ENCODE measurements at places on chromosomes 12 and 14.

DNA sequence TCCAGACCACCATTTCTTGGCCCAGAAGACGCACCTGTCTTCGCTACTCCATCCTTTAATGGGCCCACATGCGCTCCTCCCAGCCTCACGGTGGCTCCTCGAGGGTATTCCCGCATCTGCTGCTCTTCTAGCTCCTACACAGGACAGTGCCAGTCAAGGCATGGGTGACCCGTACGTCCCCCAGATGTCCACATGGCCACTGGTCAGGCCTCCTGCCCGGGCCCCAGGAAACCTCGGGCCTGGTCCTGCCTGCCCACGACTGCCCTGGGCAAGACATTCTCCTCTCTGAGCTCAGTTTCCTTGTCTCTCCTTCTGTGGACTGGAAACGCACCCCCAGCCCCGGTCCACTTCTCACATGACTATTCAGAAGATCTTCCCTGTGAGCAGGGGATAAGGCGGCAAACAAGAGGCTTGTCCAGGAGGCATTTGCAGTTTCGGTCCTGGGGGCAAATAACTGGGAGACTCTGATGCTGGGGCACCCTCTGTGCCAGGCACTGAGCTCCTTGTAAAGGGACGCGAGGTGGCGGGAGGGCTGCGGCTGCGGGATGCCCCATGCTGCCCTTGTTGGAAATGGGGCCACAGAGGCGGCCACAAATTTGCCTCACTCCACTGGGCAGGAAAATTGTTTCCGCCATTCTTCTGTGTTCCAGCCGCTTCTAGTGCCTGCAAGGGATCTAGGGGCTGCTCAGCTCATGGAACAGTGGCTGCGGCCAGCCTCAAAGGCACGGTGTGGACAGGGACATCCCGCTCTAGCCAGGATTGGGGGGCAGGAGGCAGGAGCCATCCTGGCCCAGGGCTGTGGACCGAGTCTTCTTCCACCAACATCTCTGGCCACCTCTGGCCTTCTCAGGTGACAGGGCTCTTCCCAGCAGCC is 6.8 kb upstream of the BEGAIN start:
- no peak for DNase-seq

- no peak for DNase-seq
These were observed 532.5 kb downstream of the VRK1 start for GRCh38 chr14:97329701-97330100.

DNA sequence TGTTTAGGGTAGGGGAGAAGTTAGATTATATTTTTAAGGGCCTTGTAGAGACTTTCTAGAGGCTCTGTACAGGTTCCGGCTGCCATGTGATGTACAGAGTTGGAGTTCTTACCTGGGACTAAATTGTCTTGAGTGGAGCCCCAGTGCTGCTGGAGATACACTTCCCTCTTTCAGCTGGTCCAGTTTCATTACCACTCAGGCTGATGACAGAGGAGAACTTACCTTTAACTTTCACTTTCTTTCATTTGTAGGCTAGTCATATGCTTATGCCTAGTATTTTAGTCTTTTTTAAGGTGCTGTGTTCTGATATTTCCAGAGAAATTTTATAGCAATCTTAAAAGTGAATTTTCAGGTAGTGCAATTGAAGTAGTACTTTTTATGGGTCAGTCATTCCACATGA is 117.3 kb downstream of the ERC1 start:
- DNase-seq: no peak

GRCh38 chr12:128833418-128833817 is 9.7 kb upstream of the SLC15A4 start:
- DNase-seq: no peak

DNA sequence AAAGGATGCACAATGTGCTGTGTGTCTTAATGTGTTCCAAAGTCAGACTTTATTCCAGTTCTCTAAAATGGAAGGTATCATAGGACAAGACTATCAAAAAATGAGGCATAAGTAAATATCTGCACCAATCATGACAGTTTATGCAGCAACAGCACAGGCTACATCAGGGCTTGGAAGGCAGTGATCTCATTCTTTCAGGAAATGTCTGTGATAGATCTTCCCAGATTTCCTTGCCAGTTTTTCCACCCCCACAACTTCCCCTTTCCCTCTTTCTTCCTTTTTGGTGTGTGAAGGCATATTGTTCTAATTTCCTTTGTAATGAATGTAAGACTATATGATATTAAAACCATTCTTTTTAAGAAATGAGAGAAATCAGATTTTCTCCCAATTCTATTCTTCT is 326.7 kb downstream of the ATP23 start:
- no peak for DNase-seq

DNA sequence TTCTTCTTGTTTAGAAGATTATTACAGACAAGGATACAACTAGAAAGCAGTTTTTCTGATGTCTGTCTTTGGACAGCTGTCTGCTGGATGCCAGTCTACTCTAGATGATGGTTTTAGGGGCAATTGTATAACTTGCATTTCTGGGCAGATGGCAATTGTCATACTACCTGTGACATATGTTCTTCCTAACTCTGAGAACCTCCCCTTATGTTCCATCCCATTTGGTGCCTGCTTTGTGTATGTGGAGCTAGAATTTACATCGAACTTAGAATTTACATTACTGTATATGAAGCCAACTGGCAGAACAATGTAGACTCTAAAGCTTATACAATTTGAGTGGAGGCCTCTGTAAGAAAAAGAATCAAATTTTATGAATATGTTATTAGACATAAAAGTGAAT is 430.2 kb upstream of the SEL1L start:
- DNase-seq: no peak

DNA sequence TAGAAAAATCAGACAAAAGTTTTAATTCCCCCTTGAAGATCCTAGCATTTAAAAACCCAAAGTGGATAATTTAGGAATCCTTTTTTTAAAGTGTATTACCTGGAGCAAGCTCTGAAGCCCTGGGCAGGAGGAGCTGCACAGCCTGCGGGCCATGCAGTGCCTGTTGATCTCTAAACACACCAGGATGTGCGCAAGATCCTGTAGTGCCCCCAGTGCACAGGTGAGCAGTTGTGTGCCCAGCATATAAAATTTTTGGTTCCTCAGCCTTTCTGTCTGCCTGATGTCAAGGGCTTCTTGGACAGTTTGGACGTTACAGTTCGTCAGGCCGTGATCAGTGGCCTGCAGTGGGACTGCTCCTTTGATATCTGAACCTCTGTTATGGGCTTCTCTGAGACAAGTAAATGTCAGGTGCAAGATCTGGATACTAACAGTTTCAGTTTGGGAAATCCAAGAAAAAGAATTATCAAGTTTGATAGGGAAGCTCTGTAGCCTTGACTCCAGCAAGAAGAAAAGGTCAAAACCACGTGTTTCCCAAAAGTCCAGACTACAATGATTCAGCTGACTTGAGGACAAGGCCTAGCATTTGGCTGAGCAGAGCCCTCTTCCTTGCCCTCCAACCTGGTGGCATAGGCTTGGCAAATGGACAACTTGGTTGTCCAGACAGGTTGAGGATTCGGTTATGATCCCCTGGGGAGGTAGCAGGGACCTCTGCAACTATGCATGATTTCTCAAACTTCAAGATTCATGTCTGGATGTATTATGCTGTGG is 1.0 kb downstream of the ATXN7L3B start:
- DNase-seq: peak; percentile 36

- no peak for DNase-seq
These were observed 48.0 kb downstream of the USP15 start for GRCh38 chr12:62308201-62308600.

GRCh38 chr14:97379091-97379531 is 581.9 kb downstream of the VRK1 start:
- peak; percentile 52 for DNase-seq

DNA sequence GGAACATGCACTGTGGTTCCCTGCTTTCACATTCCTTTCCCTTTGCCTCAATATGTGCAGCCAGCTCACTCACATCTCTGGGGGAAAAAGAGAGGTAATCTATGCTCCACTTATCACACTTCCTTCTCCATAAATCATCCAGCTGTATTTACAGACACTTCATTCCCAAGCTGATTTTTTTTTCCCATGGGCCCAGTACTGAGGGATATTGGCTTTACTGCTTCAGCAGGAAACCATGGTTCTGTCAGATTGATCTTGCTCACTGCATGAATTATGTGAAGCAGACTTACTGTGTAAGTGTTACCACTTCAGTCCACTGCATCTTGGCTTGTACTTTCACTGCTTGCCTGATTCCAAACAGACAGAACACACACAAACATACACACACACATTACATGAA is 555.6 kb downstream of the CCER1 start:
- DNase-seq: no peak

DNA sequence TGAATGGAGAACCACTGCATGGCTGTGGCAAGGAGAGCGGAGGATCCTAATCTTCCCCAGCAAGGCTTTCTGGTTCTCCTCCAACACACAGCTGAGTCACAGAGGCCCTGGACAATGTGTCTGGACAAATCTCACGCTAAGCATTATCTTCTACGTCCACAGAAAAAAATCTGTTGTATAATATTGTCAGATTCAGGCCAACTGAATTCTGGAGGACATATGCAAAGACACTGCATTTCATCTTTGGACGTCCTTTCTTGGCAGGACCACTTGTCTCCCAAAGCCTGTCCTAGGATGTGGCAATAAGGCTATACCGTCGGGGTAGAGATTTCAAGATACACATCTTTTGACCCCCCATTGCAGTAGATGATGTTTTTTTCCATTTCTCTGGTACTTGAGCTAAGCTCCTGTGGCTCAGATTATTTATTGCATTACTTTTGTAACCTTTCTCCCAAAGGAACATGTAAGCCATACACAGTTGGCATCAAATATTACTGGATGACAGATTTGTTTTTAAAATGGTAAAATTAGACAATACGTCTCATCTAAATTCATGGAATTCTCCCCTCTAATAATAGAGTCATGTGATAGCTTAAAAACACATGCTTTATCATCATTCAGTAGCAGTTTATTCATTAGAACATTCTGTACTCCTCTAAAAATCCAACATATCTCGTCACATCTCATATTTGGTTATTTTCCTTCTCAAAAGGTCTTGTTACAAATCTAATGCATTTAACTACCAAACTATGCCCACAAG is 19.4 kb downstream of the LMO3 start:
- no peak for DNase-seq

GRCh38 chr12:27177706-27178105 is 66.4 kb upstream of the STK38L start:
- no peak for DNase-seq

DNA sequence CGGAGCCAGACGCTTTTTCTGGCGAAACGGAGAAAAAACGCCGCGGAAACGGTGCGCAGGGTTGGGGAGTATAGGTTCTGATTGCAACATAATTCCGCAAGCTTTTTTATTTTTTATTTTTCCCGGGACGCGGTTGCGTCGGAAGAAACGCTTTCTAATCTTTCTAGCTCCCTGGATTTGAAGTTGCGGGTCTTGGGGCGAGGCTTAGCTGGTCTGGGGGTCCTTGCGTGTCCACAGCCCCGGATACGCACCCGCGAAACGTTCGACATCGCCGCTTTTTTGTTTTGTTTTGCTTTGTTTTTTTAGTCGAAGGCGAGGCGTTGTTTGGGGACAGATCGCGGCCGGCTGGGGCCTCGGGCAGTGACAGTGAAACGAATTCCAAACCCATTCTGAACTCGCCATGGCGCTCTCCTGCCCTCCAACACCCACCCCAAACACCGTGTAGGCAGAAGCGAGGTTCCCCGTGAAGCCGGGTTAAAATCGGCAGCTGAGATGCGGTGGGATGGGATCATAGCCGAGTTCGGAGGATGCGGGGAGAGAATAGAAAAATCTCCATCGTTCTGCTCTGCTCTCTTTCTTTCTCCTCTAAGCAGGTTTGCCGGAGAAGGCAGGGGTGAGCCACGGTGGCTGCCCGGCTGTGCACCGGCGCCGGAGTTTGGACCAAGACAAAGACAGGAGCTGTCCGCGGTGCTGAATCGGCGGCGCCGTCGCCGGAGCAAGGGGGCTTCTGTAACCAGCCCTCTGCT is 8.1 kb upstream of the LHX5 start:
- DNase-seq: no peak

DNA sequence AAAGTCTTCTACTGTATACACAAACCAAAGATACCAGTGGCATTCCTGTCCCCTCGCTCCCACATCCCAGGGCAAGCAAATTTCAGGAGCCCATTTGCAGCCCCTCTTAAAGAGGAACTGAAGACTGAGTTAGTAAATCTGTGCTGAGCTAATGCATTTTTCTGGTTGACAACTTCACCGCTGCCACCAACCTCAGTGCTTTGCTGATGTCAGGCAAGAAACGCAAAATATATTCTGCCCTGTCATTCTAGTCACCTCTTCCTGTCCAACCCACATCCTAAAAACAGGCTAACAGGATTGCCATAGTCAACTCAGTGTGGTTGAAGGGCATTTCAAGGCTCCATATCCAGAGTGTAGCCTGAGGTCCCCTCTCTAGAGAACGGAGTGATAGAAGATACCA is 59.4 kb upstream of the FICD start:
- no peak for DNase-seq

GRCh38 chr12:6292606-6293005 is 17.9 kb upstream of the PLEKHG6 start:
- DNase-seq: no peak

- DNase-seq: no peak
These were observed 155.1 kb upstream of the BTG1 start for GRCh38 chr12:92300777-92301176.

GRCh38 chr14:100547633-100548294 is 39.5 kb downstream of the BEGAIN start:
- peak; percentile 10 for DNase-seq

GRCh38 chr14:91311284-91311662 is 66.8 kb upstream of the GPR68 start:
- DNase-seq: peak; percentile 77

- no peak for DNase-seq
These were observed 1197.5 kb downstream of the LRFN5 start for GRCh38 chr14:42804141-42804540.

DNA sequence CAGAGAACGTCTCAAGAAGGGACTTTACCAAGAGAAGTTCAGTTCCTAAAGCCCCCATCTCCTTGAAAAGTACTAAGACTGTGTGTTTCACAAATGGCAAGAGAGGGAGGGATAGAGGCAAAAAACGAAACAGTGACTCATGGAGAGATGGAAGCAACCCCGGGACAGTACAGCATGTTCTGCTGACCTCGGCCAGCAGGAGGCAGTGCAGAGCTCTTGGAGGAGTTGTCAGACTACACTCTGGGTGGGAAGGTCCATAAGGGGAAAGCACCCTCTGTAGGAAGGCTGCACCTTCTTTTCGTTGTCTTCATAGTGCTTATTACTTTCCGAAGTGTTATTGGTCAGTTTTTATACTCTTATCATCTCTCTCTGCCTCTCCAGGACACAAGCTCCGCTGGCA is 525.2 kb upstream of the CCDC196 start:
- peak; percentile 37 for DNase-seq

GRCh38 chr14:76636602-76637001 is 124.7 kb upstream of the VASH1 start:
- no peak for DNase-seq
